ENCODE measurements at places on chromosomes 4 and X.
A peak's percentile ranks its signal among the peaks of the same experiment; 100 is the strongest.

DNA sequence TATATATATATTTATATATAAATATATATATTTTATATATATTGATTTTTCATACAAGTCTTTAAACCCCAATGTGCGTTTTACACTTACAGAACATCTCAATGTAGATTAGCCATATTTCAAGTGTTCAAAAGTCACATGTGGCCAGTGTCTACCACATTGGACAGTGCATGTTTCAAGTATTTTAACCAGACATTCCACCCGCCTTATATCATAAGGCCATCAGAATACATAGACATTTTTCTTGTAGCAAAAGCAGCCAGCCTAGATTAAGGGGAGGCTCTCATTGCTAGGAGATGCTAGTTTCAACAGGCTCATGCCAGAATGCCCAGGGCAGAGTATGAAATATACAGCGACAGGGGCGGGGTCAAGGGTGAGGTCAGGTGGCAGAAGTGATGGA is 202.0 kb downstream of the NR3C2 start:
- no peak for DNase-seq

GRCh38 chr4:125582302-125582701 is 267.5 kb downstream of the FAT4 start:
- DNase-seq, result no peak

- no peak for DNase-seq
Observed at GRCh38 chrX:134868771-134869495, 121.9 kb upstream of the SMIM10 start.

- no peak for DNase-seq
Observed at GRCh38 chr4:41394481-41394894, 137.8 kb downstream of the UCHL1 start.

DNA sequence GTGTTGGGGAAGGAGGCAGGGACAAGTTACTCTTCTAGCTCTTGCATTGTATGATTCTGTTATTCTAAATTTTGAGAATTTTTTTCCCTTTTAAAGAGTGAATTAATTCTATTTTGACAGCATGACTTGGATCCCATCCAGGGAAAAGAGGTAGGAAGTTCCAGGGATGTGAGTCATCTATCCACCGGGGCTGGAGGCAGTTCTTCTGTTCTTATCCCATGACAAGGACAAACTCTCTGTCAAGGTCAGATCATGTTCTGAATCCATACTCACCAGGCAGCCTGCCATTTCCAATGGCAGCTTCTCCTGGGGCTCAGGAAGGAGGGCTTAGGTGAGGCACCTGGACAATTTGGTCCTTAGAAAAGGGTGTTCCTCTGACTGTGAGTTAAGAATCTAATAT is 132.0 kb upstream of the MED14 start:
- DNase-seq, result no peak

DNA sequence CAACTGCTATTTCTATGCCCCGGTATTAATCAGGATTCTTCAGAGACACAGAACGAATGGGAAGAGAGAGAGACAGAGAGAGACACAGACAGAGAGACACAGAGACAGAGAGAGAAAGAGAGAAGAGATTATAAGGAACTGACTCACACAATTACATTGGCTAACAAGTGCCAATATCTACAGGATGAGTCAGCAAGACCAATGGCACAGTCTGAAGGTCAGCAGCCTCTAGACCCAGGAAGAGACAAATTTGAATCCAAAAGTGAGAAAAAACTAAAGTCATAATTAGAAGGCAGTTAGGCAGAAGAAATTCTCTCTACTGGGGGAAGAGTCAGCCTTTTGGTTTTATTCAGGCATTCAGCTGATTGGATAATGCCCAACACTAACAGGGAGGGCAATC is 187.3 kb downstream of the MAB21L2 start:
- no peak for DNase-seq

DNA sequence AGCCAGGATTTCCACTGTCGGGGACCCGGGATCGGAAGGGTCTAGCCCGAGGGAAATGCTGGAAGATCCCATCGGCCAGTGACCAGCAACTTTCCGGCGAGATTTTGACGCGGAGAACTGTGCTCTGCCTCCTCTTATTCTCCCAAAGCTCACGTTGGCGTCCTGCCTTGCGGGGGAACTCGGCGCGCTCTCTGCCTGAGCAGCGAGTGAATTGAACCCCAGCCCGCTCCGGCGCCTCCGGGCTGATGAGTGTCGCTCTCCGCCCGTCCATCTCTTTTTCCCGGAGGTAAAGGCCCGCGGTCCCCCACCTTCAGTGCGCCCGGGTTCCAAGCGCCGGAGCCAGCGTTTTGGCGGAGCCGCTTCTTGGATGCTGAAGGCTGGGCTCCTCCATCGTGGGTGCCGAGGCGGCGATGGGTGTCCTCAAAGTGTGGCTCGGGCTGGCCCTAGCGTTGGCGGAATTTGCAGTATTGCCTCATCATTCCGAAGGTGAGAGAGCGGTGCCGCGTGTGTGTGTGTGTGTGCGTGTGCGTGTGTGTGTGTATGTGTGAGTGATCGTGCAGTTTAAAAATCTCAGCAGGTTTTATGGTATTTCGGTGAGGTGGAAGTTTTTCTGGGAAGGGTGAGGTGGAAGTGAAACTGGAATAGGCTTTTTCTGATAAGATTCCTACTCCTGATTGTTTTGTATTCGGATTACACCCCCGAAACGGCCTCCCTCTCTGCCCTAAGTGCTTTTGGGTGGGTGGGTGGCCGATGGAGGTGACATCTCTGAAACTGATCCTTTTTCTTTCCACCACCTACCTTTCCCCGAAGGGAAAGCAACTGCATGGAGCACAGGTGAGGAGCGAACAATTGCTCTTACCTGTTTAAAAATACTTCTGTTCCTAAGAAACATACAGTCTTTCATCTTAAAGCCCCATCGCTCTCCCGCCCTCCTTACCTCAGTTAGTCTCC is 752 bp downstream of the FRAS1 start:
- DNase-seq, result peak; percentile 49

DNA sequence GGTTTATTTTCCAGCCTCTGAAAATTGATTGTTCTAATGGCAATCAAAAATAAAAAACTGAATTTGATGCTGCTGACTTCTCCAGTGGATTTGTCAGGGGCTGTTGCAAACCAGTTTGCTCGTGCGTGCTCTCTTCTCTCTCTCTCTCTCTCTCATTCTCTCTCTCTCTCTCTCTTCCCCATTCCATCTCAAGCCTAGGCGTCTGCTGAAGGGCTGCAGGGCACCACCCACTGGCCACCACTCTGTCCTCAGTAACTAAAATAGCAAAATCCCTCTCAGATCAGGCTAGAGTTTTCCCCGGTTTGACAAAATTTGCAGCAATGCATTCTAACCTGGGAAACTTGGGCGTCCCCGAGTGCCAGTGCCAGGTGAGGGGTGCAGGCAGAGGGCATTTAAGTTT is 19.4 kb downstream of the NKX6-1 start:
- no peak for DNase-seq

DNA sequence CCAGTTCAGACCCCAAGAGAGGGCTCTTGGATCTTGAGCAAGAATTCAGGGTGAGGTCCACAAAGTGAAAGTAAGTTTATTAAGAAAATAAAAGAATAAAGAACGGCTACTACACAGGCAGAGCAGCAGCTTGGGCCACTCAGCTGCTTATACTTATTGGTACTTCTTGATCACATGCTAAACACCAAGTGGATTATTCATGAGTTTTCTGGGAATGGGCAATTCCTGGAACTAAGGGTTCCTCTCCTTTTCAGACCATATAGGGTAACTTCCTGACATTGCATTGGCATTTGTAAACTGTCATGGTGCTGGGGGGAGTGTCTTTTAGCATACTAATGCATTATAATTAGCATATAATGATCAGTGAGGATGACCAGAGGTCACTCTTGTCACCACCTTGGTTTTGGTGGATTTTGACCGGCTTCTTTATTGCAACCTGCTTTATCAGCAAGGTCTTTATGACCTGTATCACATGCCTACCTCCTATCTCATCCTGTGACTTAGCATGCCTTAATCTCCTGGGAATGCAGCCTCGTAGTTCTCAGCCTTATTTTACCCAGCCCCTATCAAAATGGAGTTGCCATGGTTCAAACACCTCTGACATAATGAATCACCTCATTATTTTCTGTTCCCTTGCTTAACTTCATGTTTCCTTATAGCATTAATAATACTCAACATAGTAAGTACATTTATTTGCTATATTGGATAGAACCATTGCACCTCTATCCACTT is 476.3 kb downstream of the DTHD1 start:
- DNase-seq, result no peak

DNA sequence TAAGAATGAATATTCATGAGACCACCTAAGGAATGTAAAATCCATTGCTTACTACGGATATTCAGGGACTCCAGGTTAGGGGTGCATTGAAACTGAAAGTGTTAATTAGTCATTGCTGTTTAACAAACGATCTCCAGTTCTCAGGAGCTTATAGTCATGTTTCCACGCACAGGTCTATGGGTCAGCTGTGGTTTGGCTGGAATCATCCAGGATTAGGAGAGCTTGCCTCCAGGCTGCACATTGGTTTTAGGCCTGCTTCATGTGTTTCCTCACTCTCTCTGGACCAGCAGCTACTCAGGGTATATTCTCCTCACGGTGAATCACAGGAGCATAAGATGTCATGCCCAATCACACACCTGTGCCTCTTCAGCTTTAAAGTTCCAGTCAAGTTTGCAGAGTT is 98.9 kb downstream of the ATXN3L start:
- no peak for DNase-seq

- no peak for DNase-seq
Observed at GRCh38 chr4:32022071-32022470, 1301.9 kb downstream of the PCDH7 start.

DNA sequence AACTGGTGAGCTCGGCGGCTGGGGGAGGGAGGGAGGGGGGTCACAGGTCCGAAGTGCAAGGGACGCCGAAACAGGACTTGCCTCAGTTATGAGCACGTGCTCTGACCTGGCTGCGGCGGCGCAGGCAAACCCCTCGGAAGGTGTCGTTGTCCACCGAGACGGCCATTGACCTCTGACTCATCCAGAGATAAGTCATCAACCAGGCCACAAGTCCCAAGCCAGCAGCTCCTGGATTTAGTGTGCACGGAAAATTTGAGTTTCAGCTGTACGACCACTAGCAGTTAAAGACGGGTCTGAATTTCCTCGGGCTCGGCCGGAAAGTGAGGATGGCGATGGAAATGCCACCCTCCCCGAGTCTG is 674 bp downstream of the SH3D19 start:
- DNase-seq, result peak; percentile 38

GRCh38 chrX:33053001-33053400 is 158.3 kb downstream of the DMD start:
- no peak for DNase-seq

DNA sequence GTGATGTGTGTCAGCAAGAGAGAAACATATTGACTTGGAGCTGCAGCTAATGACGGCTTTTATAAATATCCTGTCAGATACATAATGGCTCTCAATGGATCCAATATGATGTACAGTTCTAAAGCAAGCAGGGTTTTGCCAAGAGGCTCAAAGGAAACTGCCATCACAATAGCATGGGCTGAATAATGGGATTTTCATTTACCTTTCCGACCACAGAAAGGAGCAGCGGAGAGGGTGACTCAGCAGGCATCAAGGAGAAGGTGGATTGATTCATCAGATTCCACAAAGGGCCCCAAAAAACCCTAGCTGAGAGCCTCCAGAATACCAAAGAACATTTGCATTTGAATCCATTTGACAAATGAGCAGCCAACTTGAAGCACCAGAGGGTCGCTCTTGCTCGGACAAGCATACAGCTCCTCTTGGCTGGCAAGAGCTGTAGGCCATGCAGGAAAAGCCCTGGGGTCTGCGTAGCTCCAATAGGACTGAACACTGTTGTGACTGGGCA is 355.7 kb upstream of the NOCT start:
- DNase-seq, result no peak

GRCh38 chrX:8803326-8803725 is 2.1 kb upstream of the FAM9A start:
- DNase-seq, result no peak

DNA sequence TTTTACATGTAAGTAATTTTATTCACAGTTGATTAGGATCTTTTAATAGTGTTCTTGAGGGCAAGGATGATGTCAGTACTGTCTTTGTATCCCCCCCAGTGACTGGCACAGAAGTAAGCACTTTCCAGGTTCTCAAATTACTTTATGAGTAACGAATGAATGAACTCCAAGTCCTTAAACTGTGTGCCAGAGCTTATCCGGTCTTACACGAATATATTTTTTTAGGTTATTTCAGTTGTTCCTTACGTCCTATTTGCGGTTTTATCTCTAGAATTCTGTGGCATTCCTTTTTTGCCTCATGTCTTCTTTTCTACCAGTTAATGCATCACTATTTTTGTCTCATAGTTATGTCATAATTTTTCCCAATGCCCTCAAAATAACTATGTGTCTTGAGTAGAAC is 106.9 kb upstream of the MID1IP1 start:
- no peak for DNase-seq

DNA sequence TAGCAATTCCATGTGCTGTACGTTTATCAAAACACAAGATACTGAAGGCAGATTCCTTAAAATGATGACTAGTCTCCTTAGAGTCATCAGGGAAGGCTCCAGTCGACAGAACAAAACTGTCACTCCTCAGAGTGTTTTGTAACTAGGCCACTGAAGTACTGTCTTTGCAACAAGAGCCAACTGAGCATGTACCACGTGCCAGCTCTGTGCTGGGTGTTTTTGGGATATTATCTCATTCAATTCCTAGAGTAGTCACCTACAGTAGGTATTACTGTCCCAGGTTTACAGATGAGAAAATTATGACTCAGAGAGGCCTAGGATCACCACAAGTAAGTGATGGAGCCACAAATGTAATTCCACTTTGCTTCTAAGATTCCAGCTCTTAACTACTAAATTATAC is 18.3 kb upstream of the NUP54 start:
- DNase-seq, result no peak

DNA sequence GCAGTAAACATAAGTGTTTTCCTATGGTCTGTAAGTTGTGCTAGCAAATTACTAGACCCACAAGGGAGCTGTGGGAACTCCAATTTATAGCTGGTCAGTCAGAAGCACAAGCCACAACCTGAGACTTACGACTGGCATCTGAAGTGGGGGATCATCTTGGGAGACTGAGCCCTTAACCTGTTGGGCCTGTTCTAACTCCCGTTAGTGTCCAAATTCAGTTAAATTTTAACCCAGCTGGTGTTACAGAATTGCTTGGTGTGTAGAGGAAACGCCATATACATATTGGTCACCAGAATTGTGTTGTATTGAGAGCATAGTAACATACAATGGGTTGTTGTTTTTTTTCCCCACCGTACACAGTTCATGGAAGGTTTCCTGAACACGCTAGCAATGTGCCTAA is 25.1 kb upstream of the NFXL1 start:
- no peak for DNase-seq

- no peak for DNase-seq
Observed at GRCh38 chrX:38110231-38110630, 103.9 kb downstream of the SYTL5 start.

GRCh38 chr4:88130544-88131305 is 27.7 kb downstream of the ABCG2 start:
- DNase-seq, result no peak

- no peak for DNase-seq
Observed at GRCh38 chrX:105502336-105502735, 281.8 kb upstream of the TEX13A start.

DNA sequence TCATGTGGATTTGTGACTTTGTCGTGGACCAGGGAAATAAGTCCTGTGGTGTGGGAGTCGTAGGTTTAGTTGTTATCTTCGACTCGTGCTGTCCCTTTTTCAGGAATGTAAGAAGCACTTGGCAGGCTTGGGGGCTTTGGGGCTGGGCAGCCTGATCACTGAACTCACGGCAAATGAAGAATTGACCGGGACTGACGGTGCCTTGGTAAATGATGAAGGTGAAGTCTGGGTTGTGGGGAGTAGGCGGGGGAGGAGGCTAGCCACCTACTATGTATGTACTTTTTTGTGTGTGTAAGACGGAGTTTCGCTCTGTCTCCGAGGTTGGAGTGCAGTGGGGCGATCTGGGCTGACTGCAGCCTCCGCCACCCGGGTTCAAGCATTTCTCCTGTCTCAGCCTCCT is 1.2 kb downstream of the TAF1 start:
- DNase-seq, result no peak

Measured in endothelial cell (in vitro differentiated cells).